ENCODE measurements at places on chromosomes 7 and 10. TPM values are rescaled to one million over a fixed set of nuclear protein-coding genes. Genes with fewer than 3 reads are reported as not detected.

Gene LRIT1
- not detected for total RNA-seq

Gene MRPS33
- 25.2 TPM for total RNA-seq

Gene GRID1
- total RNA-seq: 0.22 TPM

DNA sequence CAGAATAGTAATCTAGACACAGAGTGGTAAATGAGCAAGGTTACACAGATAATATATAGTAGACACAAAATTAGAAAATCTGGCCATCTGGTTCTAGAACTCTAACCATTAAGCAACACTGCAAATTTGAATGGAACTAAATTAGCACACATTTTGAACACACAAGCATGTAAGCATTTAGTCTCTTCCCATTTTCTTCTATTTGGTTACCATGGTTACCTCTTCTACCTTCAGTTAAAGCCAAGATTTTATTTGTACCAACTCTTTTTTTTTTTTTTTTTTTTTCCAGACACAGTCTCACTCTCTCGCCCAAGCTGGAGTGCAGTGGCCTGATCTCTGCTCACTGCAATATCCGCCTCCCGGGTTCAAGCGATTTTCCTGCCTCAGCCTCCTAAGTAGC, 790.5 kb downstream of the MAGI2 start:
- DNase-seq: no peak
- H3K4me1 ChIP-seq: no peaks in the 10 kb centered on the region
- H3K4me3 ChIP-seq: no peak overlapping the region
- no peak overlapping the region for H3K27ac ChIP-seq
- H3K36me3 ChIP-seq: no peaks in the 10 kb centered on the region
- H3K27me3 ChIP-seq: no peaks in the 10 kb centered on the region

DNA sequence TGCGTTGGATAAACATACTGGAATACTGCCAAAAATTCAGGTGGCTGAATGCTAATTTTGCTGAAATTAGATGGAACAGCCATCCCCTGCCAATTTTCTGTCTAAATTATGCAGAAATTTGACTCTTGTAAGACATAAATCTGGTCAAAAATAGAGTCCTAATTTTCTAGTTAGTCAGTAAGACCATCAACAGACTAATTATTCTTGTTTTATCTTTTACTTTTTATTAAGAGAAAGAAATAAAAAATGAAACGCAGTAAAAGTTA, 110.3 kb upstream of the GATA3 start:
- no peak overlapping the region for H3K27ac ChIP-seq
- H3K4me1 ChIP-seq: no peaks in the 10 kb centered on the region
- no peak for DNase-seq
- H3K36me3 ChIP-seq: no peaks in the 10 kb centered on the region
- H3K27me3 ChIP-seq: no peaks in the 10 kb centered on the region
- H3K4me3 ChIP-seq: no peak overlapping the region

DNA sequence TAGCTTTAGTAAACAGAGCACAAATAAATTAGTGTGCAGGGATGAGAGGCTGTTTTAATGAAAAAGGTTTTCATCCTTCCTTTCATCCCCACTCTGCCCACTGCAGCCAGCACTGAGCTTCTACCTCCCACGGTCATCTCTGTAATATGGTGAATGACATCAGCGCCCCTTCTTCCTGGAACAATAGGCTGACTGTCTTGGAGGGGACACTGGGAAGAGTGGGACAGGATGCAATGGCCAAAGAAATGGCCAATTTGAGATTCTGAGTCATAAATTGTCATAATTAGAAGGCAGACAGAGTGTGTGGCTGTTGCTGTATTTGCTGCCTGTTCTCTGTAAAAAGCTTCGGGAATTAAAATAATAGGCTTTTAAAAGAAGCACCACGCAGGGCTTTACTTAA, 126.7 kb upstream of the CALN1 start:
- H3K27ac ChIP-seq: no peak overlapping the region
- H3K36me3 ChIP-seq: no peaks in the 10 kb centered on the region
- H3K27me3 ChIP-seq: no peaks in the 10 kb centered on the region
- no peak overlapping the region for H3K4me3 ChIP-seq
- H3K4me1 ChIP-seq: no peaks in the 10 kb centered on the region
- DNase-seq: no peak

GRCh38 chr7:138396251-138397070, 63.6 kb upstream of the TRIM24 start:
- no peak for DNase-seq
- H3K4me3 ChIP-seq: no peak overlapping the region
- no peaks in the 10 kb centered on the region for H3K27me3 ChIP-seq
- H3K36me3 ChIP-seq: no peaks in the 10 kb centered on the region
- H3K27ac ChIP-seq: no peak overlapping the region

Data from esophagus squamous epithelium (tissue), 5 donors.